ENCODE measurements at places on chromosomes 12 and 14.

DNA sequence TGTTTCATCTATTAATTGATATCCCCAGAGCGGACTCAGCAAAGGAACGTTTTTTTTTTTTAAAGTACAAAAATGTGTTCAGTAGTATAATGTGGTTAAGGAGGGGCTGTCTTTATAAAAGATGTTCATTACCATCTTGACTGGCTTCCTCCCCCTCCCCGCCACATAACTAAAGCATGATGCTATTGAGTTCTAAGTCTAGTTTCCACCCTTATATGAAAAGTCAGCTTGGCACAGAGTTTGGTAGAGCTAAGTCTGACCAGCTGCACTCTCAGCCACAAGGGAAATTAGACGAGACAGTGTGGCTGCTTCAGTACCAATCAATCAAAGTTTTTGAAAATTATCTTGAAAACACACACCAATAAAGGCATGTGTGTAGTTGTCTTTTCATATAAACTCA lies 1.9 kb upstream of the MYBPC1 start:
- no peak for DNase-seq

DNA sequence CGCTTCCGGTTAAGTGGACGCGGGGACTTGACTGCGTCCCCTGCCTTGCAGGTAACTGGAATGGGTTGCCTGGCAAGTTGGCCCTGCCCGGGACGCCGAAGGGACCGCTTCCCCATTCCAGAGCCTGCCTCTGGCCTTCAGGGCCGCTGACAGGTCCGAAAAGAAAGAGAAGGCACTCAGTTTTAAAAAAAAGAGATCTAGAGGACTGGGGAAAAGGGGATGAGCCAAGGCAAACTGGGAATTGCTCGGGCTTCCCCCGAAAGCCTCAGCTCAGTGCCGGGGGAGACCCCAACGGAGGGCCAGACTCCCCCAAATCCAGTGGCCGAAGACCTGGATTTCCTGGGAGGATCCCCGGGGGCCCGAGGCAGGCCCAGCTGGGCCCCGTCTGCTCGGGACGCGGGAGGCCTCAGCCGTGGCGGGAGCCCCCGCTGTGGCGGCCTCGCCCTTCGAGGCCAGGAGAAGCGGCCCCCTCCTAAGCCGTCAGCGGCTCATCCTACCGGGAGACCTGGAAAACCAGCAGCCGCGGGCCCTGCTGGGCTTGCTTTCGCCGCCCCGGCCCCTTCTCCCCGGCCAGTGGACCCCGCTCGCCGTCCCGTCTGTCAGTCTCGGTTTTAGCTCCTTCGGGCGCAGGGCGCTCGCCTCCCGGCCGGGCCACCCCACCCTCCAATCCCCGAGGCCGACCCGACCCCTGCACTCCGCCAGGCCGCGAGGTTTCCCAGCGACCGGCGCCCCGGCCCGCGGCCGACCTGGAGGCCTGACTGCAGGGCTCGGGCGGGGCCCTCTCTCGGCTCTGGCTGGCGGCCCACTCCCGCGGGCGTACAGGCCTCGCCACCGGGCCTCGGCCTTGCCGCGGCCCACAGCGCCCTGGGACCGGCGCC lies 12.5 kb downstream of the OTX2 start:
- DNase-seq, result no peak

GRCh38 chr12:70556179-70556869 lies 80.9 kb downstream of the PTPRB start:
- no peak for DNase-seq

DNA sequence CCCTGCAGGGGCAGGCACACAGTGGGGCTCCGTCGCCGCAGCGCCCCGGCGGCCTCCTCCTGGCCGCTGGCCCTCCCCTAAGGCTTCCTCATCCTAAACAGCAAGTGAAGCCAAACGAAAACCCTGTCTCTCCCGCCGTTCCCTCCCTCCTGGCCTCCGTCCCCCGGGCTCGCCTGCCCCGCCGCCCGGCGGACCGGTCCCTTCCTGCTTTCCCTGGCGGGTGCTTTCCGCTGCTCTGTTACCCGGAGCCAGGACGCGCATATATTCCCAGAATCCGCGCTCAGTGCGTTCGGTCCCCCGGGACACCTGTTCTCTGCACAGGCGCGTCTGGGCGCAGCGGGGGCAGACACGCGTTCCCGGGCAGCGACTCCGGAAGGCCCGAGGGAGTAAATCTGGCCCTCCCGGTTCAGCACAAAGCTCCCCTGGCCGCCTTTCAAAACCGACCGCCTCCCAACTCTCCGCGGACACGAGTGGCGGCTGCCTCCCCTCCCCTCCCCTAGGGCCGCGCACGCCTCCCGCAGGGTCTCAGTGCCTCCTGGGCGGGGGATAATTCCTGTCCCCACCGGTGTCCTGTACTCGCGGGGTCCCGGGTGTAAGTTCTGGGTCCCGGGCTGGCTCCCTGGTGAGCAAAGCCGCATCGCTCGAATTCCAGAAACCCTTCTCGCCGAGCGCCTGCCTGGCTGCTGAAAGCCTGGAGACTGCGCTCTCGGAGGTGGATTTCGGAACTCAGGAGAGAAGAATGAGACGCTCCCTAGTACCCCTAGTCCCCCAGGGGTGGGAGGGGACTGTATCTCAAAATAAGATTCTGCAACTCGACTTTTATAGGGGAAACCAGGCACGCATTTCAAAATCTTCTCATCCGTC lies 21.4 kb upstream of the CEP170B start:
- DNase-seq, result no peak

- DNase-seq, result no peak
Measured at GRCh38 chr14:92637228-92637627, 111.2 kb downstream of the LGMN start.

DNA sequence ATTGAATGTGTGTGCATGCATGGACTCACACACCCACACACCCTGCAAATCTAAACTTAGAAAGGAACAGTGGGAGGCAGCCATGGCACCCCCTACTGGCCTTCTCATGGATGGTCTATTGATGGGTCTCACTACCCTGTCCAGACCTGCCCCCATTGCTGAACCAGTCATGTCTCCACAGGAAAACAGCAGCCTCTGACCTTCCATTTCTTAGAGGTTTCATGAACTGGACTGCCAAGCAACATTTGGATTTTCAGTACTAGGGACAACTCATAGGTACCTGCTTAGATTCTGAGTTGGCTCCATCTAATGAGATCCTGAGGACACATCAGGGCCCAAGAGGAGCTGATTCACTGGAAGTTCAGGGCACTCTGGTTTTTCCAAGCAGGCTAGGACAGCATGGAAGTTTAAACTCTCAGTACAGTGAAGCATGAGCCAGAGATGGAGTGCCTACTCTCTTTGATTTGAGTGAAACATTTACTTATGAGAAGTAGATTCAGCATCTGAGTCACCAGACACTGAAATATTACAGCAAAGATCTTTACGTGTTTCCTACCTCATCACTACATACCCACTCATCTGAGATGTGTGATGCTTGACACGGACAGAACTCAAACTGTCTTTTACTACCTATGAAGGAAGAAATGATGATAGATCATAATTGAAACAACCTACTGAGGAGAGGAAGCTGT lies 98.9 kb upstream of the PLEKHG7 start:
- DNase-seq, result no peak

DNA sequence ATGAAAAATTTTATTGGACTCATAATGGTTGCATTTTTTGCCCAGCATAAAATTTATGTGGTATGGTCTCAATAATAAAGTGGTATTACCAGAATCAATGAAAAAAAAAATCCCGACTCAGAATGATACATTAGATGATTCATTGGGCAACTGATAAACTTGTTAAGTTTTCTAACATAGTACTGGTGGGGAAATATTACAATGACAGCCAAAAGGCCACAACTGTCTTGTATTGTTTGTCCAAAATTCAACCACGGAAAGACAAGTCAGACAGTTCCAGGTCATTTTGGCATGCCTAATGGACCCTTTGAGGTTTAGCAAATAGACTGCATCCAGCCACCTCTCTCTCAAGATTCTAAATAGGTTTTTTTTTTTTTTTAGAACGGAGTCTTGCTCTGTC lies 70.5 kb upstream of the TRIM9 start:
- DNase-seq, result no peak

DNA sequence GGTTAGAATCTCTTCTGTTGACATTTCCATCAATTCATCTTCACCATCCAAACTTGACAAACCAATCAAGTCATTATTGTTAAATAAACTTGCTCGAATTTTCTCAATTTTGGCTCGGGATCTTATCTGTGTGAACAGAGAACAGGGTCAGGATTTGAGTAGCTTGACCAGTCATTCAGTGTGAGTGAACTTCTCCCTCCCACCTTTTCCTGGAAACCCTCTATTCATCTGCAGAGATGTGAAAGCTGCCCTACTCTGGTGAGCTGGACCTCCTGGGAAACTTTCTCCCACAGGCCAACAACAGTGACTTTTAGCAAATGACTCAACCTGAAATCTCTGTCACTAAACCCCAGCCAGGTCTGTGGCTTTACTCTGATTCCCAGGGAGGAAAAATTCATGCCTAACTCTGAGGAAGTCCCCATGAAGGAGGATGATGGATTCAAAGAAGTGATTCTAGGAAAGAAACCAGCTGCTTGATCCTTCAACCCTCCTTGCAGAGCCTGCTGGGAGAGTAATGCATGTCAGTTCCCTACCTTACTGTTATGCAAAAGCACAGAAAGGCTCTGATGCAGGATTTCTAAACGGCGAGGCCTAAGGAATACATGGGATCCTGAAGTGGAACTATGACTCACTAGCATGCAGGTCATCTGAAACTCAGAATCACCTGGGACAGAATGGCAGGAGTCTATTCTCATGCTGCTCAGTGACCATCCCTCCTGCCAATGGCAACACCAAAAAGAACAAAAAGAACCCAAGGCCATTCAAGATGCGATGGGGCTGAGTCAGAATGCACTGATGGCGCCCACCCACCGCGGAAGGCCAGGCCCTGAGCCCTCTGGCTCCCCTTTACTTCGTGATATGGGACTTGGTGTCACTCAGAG lies 58.0 kb downstream of the TRAFD1 start:
- DNase-seq, result no peak

DNA sequence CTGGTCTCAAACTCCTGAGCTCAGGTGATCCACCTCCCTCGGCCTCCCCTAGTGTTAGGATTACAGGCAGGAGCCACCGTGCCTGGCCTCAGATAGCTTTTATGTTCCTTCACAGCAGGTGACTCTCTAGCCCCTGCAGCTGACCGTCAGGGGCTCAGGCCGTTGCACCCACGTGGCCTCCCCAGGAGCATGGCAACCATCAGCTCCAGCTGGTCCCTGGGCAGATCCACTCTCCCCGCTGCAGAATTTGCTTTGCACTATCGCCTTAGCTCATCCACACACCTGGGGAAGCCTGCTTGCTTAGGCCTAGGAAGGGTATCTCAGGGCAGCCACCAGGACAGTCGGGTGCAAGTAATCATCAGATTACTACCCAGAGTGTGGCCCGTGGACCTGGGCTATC lies 62.6 kb downstream of the TSPAN9 start:
- no peak for DNase-seq

DNA sequence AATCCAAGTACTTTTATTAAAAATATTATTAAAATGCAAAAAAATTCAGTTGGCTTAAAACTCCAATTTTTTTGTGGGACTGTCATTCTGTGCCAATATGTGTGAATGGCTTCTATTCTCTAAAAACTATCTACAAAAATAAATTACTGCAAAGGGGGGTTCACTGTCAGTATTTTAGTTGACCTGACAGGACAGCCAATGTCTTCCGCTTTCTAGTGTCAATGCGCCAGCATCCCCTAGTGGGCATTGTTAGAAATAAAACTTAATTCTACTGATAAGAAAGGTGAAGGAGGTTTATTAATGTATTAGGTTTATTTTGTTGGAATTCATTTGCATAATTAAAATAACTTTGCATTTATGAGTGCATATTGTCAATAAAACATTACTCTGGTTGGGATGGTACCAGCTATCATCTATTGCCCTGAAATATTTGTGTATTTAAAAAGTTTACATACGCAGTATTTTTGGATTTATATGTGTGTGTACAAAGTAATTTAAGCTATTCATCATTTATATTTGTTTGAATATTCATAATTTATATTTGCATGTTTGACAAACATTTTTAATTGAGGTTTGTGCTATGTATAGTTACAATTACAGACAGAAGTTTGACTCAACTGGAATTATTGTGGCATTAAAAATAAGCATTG lies 527.2 kb downstream of the FLRT2 start:
- DNase-seq, result no peak

DNA sequence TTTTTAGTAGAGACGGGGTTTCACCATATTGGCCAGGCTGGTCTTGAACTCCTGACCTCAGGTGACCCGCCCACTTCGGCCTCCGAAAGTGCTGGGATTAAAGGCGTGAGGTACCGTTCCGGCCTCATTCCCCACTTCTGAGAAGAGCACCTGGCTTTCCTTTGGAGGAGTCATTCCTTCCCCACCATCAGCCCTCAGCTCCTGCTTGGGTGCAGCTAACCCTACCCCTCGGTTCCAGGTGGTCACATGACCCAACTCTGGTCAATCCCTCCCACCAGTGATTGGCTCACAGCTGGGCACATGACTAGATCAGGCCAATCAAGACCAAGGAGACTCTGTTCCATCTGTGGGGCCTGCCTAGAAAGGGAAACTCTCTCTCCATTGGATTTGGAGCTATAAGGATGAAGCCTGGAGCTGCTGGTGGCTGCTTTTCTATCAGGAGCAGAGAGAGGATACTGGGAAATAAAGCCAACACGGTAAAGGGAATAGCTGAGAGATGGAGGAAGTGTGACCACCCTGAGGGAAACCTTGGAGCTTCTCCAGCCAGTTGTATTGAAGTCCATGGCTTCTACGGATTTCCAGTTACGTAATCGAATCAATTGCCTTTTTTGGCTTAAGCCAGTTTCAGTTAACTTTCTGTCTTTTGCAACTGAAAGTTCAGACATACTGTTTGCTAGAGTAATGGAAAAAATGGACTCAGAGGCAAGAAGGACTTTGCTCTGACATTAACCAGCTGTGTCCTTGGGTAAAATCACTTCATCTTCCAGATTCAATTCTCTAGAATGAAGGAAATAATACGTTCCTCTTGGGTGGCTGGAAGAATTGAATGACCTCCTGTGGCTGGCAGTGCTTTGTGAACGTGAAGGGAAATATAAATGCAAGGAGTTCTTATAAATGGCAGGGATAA lies 19.7 kb upstream of the IFT81 start:
- no peak for DNase-seq

DNA sequence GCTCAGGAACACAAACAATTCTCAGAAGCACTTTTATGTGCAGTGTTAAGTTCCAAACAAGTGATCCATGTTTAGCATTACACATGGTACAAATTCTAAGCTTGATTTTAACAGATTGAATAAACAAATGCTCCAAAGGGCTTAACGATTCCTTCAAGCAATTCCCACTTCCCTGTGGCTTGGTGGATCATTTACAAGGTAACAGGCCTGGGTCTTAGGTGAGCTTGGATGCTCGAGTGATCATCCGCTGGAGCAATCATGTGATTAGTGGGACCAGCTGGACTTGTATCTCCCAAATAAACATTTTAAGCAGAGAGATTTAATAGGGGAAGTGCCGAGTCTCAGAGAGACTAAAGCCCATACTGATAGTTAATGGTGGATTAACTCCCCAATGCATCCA lies 70.7 kb downstream of the CALM1 start:
- no peak for DNase-seq
